ELR (cell line): ENCODE measurements at places on chromosomes 11 and 22.

DNA sequence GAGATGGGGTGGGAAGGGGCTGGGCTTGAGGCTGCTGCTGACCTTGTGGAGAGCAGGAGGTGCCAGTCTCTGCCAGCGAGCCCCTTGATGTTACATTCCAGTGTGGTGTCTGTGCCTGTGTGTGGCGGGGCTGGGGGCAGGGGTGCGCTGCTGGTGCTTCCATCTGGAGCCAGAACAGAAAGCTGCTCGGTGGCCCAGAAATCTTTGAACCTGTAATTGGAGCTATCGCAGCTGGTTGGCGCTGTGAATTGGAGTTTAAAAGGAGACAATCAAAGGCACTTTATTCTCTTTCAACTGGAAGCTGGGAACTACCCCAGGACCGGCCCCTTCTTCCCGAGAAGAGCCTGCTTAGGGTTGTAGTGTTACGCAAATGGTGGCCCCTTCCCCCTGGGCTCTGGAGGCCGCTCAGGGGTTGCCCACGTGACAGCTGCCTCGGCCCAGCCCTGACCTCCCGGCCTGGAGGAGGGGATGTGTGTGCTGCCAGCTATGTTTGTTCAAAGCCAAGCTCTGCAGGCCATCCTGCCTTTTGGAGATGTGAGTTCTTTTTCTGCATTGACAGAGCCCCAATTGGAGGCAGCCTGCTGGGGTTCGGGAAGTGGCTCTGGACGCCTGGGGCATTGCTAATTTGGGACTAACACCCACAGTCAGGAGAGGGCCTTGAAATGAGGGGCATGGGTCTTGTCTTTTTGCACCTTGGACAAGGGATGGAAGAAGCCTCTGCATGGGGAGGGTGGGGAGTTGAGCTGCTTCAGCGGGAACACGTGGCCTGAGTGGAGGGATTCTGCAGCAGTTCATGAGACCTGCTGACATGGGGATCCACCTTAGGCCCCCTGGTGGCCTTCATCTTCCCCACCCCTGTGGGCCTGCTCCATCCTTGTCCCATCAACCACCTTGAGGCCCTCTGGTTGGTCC lies 14.0 kb upstream of the ARSA start:
- peak; percentile 15 for DNase-seq

DNA sequence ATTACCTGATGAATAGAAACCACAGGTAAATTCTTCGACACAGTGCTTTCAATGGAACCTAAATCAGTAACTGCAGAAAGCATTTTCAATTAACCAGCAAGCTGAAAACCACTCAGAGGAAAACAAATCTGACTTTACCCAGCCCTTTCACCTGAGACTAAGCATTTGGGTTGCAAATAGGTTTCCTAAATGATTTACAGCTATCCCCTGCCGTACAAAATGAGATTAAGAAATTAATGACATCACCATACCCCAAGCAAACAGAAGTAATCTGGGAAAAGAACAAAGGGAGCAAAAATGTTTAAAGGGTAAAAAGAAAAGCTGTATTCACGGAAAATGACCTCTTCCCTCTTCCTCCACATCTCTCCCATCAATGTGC lies 584 bp downstream of the NOX4 start:
- no peak for DNase-seq

- peak; percentile 63 for DNase-seq
Measured at GRCh38 chr11:68574308-68574707, 110.0 kb upstream of the GAL start.

- DNase-seq = no peak
Measured at GRCh38 chr11:44004452-44005062, 43.2 kb upstream of the ACCSL start.
